ENCODE measurements at places on chromosomes 6 and 20.

GRCh38 chr6:35248300-35248699 lies 11.2 kb upstream of the ZNF76 start:
- peaks cover 14% of the 10 kb centered on the region for H3K4me1 ChIP-seq
- no peak for DNase-seq
- no peaks in the 10 kb centered on the region for H3K27me3 ChIP-seq
- no peaks in the 10 kb centered on the region for H3K36me3 ChIP-seq
- H3K4me3 ChIP-seq = no peak overlapping the region

DNA sequence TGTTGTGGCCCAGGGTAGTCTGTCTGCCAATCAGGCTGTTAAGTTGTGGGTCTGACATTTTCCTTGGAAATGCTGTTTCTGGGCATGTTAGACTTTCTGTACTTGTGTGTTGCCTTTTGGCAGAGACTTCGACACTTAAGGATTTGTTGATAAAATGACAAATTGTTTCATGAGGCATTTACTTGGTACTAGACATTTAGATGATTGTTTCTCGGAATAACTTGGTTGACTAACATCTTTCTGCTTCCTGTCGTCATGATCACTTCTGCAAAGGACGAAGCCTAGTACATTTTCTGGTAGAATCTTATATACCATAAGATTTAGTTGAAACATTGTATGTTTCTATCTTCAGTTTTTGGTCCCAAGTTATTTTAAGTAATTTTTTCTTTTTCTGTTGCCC lies 34.1 kb downstream of the UTRN start:
- H3K36me3 ChIP-seq = no peaks in the 10 kb centered on the region
- H3K27me3 ChIP-seq = no peaks in the 10 kb centered on the region
- H3K4me3 ChIP-seq = no peak overlapping the region
- DNase-seq = no peak

DNA sequence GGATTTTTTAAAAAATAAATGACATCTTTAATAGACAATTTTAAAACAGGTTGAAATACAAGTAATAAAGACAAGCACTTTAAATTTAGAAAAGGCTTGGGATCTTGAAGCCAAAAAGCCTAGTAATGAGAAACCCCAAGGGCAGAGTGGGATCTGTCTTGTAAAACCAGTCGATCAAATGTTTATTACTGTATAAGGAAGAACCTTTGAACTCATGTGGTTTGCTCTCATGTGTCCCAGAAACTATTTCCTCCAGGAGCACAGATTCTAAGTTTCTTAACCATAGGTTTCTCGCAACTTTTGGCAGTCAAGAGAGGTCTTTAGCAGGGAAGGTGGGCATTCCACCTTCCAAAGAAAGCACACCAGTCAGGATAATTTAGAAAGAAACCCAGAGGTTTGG lies 541.7 kb upstream of the BTBD3 start:
- no peak overlapping the region for H3K27ac ChIP-seq
- DNase-seq = no peak
- H3K4me1 ChIP-seq = no peaks in the 10 kb centered on the region
- H3K4me3 ChIP-seq = no peak overlapping the region
- H3K36me3 ChIP-seq = no peaks in the 10 kb centered on the region
- H3K27me3 ChIP-seq = peaks cover 9% of the 10 kb centered on the region

DNA sequence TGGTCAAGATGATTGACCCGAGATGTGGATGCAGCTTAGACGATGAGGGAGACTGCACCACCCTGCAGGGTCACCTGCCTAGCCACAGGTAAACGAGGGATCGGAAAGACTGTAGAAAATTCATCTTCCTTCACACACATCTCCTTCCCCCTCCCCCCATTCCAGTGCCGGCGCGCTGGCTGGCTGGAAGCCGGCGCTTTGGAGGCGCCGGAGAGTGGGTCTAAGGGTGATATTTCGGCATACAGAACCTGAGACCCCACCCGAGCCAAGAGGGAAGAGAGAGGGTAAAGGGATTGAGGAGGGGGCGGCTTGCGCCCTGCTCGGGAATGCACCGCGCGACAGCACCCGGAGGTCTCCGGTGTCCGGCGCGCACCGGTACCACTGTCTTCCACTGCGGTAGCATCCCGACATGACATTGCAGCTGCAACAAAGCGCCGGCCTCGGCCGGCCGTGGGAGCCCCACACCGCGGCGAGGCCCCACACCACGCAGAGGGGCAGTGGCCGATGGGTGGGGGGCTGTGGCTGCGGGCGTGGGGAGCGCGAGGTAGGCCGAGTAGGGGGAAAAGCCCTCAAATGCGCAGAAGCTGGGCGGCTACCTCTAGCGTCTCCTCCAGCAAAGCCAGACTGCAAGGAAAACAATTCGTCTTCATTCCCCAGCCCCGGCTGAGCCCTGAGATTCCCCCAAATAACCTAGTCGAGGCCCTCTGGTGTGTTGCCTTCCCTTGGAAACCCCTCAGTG lies 984 bp downstream of the TNFRSF21 start:
- H3K4me1 ChIP-seq = peaks cover 16% of the 10 kb centered on the region
- peaks cover 28% of the 10 kb centered on the region for H3K27me3 ChIP-seq
- H3K36me3 ChIP-seq = no peaks in the 10 kb centered on the region
- DNase-seq = no peak

DNA sequence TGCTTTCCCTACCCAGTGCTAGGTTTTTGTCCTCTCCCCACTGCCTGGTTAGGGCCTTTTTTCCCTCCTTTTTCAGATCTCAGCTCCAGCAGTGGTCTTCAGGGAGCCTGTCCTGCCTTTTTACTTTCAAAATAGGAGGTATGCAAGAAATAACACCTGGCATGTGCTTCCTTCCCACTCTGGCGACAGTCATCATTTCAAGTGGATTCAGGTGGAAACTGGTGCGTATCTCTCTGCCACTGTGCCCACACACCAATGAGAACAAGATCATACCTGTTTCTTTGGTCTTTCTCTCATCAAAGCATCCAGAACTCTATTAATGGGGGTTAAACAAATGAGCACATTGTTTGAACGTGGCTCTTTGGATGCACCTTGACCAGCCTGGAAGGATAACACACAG lies 95.7 kb upstream of the GGTLC1 start:
- no peaks in the 10 kb centered on the region for H3K27me3 ChIP-seq
- no peak overlapping the region for H3K27ac ChIP-seq
- no peaks in the 10 kb centered on the region for H3K4me1 ChIP-seq
- no peaks in the 10 kb centered on the region for H3K36me3 ChIP-seq

DNA sequence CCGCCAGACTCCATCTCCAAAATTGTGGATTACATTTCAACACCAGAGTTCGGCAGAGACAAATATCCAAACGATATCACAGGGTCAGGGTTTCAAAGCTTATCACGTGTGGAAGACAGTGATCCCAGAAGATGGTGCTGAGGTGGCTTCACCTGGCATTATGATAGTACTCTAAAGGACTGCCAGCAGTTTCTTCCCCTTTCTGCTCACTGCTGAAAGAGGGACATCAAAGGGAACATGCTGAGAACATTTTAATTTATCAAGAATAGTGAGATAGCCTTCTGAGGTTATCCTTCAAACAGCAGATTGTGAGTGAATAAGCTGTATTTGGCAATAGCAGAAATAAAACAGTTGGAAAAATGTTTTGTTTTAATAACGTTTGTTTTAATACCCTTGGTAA lies 79.7 kb downstream of the FIG4 start:
- H3K27ac ChIP-seq = no peak overlapping the region
- peaks cover 29% of the 10 kb centered on the region for H3K36me3 ChIP-seq
- no peak for DNase-seq
- H3K4me1 ChIP-seq = peaks cover 6% of the 10 kb centered on the region
- no peak overlapping the region for H3K4me3 ChIP-seq
- H3K27me3 ChIP-seq = no peaks in the 10 kb centered on the region

GRCh38 chr20:12056839-12057238 lies 139.1 kb downstream of the BTBD3 start:
- no peak overlapping the region for H3K27ac ChIP-seq
- no peak for DNase-seq
- no peak overlapping the region for H3K4me3 ChIP-seq
- H3K27me3 ChIP-seq = no peaks in the 10 kb centered on the region
- H3K36me3 ChIP-seq = no peaks in the 10 kb centered on the region

GRCh38 chr20:13765299-13765698 lies 19.4 kb downstream of the ESF1 start:
- no peak overlapping the region for H3K27ac ChIP-seq
- no peak for DNase-seq
- no peaks in the 10 kb centered on the region for H3K4me1 ChIP-seq
- no peak overlapping the region for H3K4me3 ChIP-seq

DNA sequence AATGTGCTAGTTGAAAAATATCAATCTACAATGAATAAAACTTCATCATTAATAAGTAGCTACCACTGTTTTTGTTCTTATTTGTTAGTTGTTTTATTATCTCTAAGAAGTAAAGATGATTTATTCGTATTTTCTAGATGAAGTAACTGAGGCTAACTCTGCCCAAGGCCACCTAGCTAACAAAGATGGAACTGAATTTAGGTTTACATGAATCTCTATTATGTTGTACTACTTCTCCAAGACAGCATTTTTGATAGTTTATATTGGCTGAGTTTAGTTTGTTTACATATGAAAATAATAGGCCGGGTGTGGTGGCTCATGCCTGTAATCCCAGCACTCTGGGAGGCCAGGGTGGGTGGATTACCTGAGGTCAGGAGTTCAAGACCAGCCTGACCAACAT lies 121.5 kb downstream of the NCOA3 start:
- no peak overlapping the region for H3K4me3 ChIP-seq
- H3K36me3 ChIP-seq = peaks cover 10% of the 10 kb centered on the region

GRCh38 chr6:142332393-142333098 lies 30.7 kb downstream of the ADGRG6 start:
- no peak for DNase-seq
- H3K27ac ChIP-seq = no peak overlapping the region
- peaks cover 4% of the 10 kb centered on the region for H3K4me1 ChIP-seq
- H3K27me3 ChIP-seq = no peaks in the 10 kb centered on the region
- no peaks in the 10 kb centered on the region for H3K36me3 ChIP-seq

GRCh38 chr20:13546497-13547131 lies 92.1 kb downstream of the TASP1 start:
- H3K36me3 ChIP-seq = no peaks in the 10 kb centered on the region
- no peaks in the 10 kb centered on the region for H3K27me3 ChIP-seq
- no peak overlapping the region for H3K4me3 ChIP-seq
- no peak overlapping the region for H3K27ac ChIP-seq
- H3K4me1 ChIP-seq = peaks cover 6% of the 10 kb centered on the region

DNA sequence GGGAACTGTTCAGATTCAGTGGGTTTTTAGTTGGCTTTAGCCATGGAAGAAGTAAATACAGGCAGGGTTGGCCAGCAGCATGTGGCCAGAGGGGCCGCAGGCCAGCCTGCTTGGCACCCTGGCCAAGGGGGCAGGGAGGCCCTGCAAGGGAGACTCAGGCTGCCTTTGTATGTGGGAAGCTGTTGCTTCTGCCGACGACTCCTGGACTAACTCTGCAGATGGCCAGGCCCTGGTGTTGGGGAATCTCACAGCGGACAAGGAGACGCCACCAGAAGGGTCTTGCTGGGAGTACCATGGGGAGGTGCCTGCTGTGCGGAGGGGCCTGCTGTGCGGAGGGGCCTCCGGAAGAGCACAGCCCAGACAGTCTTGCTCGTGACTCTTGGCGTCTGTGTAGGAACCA lies 25.2 kb downstream of the PYGB start:
- H3K27ac ChIP-seq = no peak overlapping the region
- DNase-seq = no peak
- H3K4me1 ChIP-seq = peaks cover 6% of the 10 kb centered on the region
- no peak overlapping the region for H3K4me3 ChIP-seq

- peaks cover 10% of the 10 kb centered on the region for H3K27me3 ChIP-seq
- H3K27ac ChIP-seq = no peak overlapping the region
- H3K4me3 ChIP-seq = no peak overlapping the region
- H3K4me1 ChIP-seq = no peaks in the 10 kb centered on the region
- no peaks in the 10 kb centered on the region for H3K36me3 ChIP-seq
These were observed 46.7 kb downstream of the SLC24A3 start for GRCh38 chr20:19259141-19259591.

GRCh38 chr20:62233684-62234083 lies 4.6 kb upstream of the OSBPL2 start:
- peaks cover 9% of the 10 kb centered on the region for H3K27me3 ChIP-seq
- H3K36me3 ChIP-seq = no peaks in the 10 kb centered on the region
- no peak for DNase-seq
- H3K27ac ChIP-seq = no peak overlapping the region
- H3K4me1 ChIP-seq = peaks cover 6% of the 10 kb centered on the region

DNA sequence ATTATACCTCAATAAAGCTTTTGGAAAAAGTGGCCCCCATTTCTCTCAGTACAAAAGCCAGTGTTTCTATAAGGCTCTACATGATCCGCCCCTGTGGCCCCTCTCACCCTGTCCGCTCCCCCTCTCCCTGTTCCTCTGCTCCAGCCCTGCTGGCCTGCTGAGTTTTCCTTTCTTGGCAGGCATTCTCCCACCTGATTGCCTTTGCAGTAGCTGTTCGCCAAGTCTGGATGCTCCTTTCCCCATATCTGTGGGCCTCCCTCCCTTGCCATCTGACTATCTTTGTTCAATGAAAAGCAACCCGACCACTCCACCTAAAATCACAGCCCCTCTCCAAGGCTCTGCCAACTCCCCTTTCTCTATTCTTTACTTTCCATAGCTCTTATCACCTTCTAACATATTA lies 33.2 kb downstream of the CDH22 start:
- H3K27me3 ChIP-seq = peaks cover 62% of the 10 kb centered on the region
- H3K4me1 ChIP-seq = no peaks in the 10 kb centered on the region
- H3K27ac ChIP-seq = no peak overlapping the region
- no peak overlapping the region for H3K4me3 ChIP-seq
- DNase-seq = no peak

GRCh38 chr6:52310932-52311331 lies 26.4 kb upstream of the MCM3 start:
- H3K36me3 ChIP-seq = no peaks in the 10 kb centered on the region
- no peaks in the 10 kb centered on the region for H3K27me3 ChIP-seq
- DNase-seq = no peak
- no peak overlapping the region for H3K27ac ChIP-seq

DNA sequence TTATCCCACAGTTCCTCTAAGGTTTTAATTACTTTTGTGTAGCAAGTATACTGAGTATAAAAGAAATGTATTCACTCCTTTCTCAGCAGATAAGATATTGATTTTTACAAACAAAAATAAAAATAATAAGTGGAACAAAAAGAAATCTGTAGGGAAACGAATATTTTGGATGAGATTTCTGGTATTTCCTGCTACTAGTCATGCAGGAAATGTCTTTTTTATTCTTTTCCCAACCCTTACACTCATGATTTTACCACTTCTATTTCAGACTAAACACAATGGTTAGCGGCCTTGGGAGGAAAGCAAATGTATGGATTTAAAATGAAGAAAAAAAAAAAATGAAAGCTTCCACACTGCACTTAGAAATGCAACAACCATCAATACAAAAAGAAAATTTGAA lies 580.5 kb upstream of the MARCKS start:
- no peak for DNase-seq
- H3K27me3 ChIP-seq = no peaks in the 10 kb centered on the region
- H3K4me3 ChIP-seq = no peak overlapping the region
- H3K4me1 ChIP-seq = no peaks in the 10 kb centered on the region
- H3K36me3 ChIP-seq = no peaks in the 10 kb centered on the region

DNA sequence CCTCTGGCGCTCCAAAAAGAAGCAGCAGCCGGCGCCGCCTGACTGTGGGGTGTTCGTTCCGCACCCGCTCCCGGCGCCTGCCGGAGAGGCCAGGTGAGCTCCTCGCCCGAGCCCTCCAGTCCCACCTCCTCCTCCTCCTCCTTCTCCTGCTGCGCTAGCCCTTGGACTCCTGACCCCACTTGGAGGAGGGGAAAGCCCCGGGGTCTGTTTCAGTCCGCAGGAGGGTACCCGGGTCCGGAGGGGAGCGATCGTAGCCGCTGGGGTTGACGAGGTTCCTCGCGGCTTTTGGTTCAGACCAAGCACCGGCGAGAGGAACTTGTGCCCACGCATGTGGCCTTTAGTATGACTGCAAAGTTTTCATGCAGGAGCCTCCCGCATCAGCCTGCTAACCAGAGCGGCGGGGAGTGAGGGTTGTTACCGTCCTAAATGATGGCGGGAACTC lies 493 bp downstream of the CRYBG1 start:
- no peak for DNase-seq
- peaks cover 8% of the 10 kb centered on the region for H3K4me1 ChIP-seq
- H3K27me3 ChIP-seq = peaks cover 48% of the 10 kb centered on the region
- peak overlapping the region; percentile 20 for H3K27ac ChIP-seq
- peak overlapping the region; percentile 85 for H3K4me3 ChIP-seq
- no peaks in the 10 kb centered on the region for H3K36me3 ChIP-seq
